ENCODE measurements at places on chromosomes 11 and 22.
A peak's percentile ranks its signal among the peaks of the same experiment; 100 is the strongest.

GRCh38 chr22:30328466-30329049, 1.8 kb upstream of the TBC1D10A start:
- DNase-seq = no peak

GRCh38 chr11:61650781-61651571, 29.2 kb upstream of the DAGLA start:
- no peak for DNase-seq

GRCh38 chr22:26033071-26033470, 136.2 kb upstream of the SEZ6L start:
- DNase-seq = no peak

GRCh38 chr11:73017024-73017751, 124.9 kb downstream of the FCHSD2 start:
- DNase-seq = no peak

- DNase-seq = no peak
These were observed 55.4 kb downstream of the LIF start for GRCh38 chr22:30191040-30191701.

- no peak for DNase-seq
These were observed 38.4 kb downstream of the CD44 start for GRCh38 chr11:35177370-35177769.

DNA sequence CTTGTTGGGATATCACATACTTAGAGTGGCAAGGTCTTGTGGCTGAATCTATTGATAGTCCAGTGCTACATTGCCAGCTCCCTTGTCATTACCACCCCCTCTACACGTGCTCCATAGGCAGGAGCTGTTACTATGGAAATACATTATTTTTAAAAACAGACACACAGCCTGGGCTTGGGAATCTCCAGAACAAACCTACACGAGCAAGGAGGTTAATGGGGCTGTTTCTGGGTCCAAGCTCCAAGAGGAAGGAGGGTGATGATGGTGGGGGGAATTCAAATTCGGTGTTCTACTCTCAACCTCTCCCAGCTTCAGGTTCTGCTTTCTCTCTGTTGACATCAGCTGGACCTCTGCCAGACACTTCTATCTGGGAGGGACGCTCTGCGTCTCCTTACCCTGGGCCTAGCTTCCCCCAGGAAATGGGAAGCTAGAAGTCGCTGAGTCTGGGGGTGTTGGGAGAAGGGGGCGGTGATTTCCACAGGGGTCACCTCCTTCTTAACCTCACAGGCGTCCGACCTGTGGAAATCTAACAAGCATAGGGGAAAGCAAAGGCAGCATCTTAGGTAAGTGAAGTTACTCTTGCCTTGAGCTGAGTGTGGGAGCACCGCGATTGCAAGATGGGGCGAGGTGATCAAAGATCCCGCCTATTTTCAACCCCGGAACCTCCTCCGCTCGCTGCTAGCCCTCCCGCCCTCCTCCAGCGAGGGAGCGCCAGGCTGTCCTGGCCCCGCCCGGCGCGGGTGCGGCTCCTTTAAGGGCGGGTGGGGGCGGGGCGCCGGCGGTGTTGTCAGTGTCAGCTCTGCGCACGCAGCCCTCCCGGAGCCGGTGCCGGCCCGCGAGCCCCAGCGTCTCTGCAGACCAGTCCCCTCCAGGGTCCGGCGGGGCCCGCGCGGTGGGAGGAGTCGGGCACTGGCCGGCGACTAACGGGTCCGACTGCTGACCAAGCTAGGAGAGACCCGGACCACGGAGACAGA, at the start of gene C2CD2L:
Gene C2CD2L (plus strand): TSS at position 781 of the 974 bp plus-strand sequence. CDS start 398 bp downstream, outside the sequence.
- peak; percentile 66 for DNase-seq

DNA sequence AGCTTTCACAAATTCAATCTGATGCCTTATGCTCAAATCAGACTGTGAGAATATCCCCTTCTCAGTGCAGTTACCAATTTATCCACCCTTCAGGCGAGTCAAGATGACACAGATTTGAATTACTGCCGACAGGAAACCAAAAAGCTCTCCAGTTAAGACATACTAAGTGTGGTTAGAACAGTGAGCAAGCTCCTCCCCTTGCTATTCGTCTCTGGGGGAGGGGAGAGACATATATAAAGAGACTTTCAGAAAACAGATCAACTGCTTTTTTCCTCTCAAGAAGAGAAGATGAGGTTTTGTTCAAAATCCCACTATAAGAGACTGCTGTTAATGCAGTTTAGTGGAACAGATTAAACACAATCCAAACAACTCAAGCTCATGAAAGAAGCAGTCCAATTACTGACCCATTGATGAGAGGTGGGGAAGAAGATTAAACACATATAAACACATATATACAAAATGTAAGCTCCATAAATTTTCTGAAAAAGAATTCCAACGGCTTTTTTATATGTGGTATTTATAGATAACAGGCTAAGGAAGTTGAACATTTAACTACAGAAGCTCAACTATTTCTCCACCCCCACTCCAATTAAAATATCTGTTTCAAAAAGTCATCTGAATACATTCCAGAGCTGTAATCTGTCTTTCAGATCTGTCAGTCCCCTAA, 102.7 kb downstream of the MRTFA start:
- DNase-seq = peak; percentile 30

- no peak for DNase-seq
These were observed 9.6 kb upstream of the EED start for GRCh38 chr11:86234831-86235461.

GRCh38 chr11:41446566-41446965, 12.9 kb downstream of the LRRC4C start:
- no peak for DNase-seq

GRCh38 chr11:27718346-27718862, 18.1 kb upstream of the BDNF start:
- no peak for DNase-seq

GRCh38 chr11:35192347-35192746, 53.4 kb downstream of the CD44 start:
- no peak for DNase-seq

DNA sequence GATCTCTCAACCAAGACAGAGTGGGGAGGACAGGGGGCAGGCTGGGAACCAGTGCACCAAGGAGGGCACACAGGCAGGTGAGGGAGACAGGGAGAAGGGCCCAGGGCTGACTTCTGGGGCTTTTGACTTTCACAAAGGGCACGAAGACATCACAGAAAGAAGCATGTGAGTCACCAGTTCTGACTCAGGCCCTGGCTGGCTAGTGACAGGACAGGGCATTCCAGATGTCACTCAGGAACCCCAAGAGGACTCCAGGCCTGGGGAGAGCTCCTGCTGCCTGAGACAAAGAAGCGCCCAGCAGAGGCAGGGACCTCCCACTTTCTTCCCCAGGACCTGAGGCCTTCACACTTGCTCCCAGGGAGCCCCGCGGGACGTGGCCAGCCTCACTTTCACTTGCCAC, 497.2 kb downstream of the BUD13 start:
- no peak for DNase-seq

DNA sequence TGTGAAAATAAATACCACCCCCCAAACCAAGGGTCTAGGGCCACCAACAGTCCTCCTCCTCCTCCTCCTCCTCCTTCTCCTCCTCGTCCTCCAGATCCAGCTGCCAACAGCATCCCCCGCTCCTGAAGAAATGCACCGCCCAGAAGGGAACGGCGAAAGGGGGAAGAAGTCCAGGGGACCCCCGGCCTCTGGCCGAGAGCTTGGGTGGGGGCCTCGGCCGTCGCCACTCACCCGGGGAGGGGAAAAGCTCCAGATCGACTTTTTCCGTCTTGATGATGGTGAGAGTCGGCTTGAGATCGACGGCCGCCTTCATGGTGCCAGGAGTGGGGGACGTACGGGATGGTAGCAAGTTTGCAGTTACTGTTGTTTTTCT, 65.7 kb downstream of the ETS1 start:
- no peak for DNase-seq

DNA sequence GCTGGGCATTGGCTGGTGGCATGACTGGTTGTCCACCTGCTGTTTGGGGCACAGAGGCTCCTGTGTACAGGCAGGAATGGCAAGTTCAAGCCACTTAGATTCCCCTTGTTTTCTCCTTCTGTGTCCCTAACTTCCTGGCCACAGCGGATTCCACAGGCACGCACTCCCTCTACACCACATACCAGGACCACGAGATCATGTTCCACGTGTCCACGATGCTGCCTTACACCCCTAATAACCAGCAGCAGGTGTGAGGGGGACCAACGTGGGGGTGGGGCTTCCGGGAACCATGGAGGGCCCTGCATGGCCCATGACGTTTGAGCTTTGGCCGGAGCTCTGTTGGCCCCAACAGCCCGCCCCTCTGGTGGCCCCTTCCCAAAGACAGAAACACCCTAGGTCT, 7.8 kb downstream of the SIPA1 start:
- DNase-seq = no peak
